ENCODE measurements at places on chromosomes 12 and 14. TPM values are rescaled to one million over a fixed set of nuclear protein-coding genes. Genes with fewer than 3 reads are reported as not detected.

The CTSG gene
- total RNA-seq: 0.32 TPM

The FLVCR2 gene
- 24.6 TPM for total RNA-seq

The HOMEZ gene
- total RNA-seq: 7.5 TPM

The ADAMTS20 gene
- not detected for total RNA-seq

The OR11G2 gene
- total RNA-seq: not detected

The RNASE1 gene
- 2,068 TPM for total RNA-seq

The RHOJ gene
- total RNA-seq: 2.8 TPM

The PRH1 gene
- total RNA-seq: 20.5 TPM

The VRTN gene
- total RNA-seq: not detected

The DNAJC22 gene
- total RNA-seq: 0.83 TPM

The SRGAP1 gene
- 11.1 TPM for total RNA-seq

DNA sequence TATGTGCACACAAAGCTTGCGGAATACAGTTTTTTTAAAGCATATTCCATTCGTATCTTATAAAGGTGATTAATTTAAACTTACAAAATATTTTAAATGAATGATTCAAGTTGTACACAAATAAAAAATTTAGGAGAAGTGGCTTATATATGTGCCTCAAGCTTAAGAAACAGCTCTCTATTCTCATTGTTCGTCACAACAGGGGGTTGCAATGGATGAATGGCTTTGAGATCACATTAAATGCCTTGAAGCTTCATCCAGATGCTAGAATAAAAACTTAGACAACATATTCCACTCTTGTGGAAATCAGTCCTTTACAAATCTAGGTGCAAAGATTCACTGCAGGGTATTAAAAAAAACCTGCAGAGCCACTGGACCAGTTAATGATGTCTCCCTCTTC is 303.9 kb upstream of the LRFN5 start:
- DNase-seq: no peak

GRCh38 chr14:94538070-94538740 is 23.0 kb upstream of the SERPINA4 start:
- no peak for DNase-seq

DNA sequence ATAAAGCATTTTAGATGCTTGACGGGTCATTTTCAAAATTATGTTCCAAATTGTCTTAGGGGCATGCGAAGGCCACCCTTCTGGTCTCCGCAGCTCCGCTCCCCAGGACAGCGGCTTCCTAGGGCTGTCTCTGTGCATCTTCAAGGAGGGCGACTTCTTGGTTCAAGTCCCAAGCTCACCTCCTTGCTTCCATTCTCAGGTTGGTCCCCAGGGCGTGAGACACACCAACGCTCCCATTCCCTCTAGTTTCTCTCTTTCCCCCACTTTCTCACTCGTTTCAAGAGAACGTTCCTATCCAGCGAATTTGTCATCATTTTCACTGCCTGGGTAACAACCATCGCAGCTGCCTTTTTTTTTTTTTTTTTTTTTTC is 109.4 kb upstream of the CCND2 start:
- no peak for DNase-seq

DNA sequence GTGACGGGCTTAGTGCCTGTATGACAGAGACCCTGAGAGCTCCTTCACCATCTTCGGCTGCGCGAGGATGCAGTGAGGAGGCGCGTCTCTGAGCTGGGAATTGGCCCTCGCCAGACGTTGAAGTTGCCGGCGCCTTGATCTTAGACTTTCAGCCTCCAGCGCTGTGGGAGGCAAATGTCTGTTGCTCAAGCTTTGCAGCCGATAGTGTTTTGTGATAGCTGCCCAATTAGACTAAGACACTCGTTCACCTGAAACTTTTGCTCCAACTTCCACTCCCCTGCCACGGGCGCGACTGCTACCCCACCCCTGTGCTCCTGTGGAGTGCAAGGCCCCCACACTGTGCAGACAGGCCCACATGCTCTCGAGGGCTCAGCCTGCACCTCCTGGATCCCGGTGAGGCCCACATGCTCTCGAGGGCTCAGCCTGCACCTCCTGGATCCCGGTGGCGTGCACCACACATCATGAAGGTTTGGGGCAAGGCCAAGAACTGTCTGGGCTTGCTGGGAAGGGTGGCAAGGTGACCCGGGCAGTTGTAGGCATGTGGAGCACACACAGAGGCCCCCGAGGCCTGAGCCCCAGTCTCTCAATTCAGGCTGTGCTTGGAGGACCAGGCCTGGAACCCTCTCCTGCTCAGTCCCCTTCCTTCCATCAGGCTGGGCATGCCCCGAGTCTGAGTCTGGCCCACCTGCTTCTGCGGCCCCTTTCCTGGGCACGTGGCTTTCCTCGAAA is 324.6 kb downstream of the TMEM121 start:
- DNase-seq: no peak

GRCh38 chr12:57519796-57520052 is 590 bp downstream of the DDIT3 start:
- DNase-seq: no peak

DNA sequence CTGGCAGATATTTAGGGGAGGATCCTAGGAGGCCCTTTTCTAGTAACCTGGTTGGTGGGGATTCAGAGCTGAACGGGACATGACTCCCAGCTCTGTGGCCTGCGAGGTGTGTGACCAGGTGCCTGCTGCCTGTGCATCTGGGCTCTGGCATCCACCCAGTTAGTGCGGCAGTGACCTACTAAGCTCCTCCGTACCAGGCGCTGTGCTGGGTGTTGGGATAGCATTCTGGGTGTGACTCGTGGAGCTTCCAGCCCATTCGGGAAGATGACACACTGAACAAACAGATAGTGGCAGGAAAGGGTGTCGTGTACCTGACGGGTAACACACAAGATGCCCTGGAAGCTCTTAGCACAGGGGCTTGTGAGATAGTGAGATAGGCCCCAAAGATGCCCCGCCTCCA is 80.9 kb downstream of the ACACB start:
- DNase-seq: no peak

DNA sequence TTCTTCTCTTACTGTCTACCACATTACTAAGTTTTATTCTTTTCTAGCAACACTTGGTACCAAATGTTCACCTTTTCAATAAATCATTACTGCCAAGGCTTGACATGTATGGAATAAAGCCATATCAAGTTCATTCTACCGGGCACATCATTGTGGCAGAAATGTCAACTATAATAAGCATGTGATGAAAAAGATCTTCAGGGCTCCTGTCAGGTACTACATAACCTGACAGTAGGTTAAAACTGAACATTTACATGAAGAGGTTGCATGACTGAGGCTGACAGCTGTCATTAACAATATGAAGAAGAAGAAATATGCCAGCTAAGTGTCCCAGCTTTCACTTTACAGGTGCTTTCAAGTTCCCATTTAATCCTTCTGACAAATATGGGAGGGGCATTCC is 178.9 kb downstream of the KCNH5 start:
- no peak for DNase-seq

DNA sequence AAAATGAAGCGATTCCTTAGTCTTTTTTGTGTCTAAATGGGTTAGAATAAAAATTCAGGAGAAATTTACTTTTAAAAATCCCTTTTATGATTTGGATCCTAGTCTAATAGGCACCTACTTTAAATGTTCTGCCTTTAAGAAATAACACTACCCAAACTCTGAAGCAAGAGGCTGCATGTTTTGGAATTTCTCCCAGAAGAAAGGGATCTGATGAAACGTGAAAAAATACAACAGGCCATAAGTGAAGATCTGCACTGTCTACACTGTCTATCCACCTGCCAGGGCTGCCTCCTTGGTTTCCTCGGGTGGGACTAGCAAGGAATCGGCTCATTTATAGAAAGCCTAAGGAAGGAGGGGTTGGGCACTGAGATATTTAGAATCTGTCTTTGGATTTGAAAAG is 22.1 kb downstream of the ACVR1B start:
- no peak for DNase-seq

DNA sequence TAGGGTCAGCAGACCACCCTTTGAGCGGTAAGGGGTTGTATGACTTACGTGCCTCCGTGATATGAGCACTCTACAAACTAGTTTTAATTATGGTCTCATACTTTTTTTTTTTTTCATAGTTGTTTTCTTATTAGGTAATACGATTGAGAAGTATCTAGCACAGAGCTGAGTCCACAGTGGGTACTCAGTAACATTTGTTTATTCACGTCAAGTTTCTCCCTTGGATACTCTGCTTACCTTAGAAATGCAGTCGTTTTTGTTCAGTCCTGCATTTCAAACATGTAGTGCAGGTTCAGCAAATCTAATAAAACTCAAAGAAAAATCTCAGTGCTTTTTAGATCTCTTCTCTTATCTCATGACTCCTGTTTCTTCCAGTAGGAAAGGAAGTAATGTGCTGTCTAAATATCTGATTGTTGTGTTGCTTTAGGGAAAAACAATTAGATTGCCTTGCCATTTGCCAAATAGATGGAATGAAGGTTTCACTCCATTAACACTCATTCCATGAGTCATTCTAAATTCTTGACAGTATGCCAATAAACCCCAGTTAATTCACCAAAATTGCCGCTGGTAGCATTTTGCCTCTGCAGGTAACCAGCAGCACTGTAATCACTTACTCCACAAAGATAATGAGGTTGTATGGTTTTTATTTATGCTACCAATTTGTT is 118.9 kb downstream of the PTCSC3 start:
- DNase-seq: no peak

GRCh38 chr14:32211068-32211404 is 8.0 kb upstream of the RNU6-8 start:
- no peak for DNase-seq

- no peak for DNase-seq
Observed at GRCh38 chr12:124883263-124884130, 19.8 kb upstream of the SCARB1 start.

DNA sequence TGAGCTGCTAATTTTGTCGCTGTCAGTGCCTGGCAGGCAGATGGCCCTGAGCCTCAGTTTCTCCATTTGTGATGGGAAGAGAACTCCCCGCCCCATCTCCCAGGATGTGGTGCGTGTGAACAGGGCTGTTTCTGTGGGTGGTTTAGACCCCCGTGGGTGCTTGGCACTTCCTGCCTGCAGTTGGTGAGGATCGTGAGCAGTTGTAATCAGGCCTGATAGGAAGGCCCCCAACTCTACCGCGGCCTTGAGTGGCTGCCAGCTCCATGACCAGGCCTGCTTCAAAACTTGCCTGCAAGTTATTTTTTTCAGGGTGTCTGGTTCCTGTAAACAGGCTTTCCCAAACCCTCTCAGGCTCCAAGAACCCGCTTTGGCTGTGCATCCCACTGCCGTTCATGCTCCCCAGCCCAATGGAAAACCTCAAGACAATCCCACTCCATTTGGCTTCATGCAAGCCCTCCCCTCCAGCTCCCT is 138.4 kb downstream of the ZFP36L1 start:
- DNase-seq: no peak

- no peak for DNase-seq
Observed at GRCh38 chr12:132300789-132301722, 28.3 kb downstream of the GALNT9 start.

GRCh38 chr12:74043343-74043742 is 494.3 kb upstream of the ATXN7L3B start:
- DNase-seq: no peak

GRCh38 chr12:56630180-56630632 is at the start of gene BAZ2A:
BAZ2A (minus strand) TSS chr12:56630326; CDS start chr12:56617530, 12,796 bp downstream.
- peak; percentile 88 for DNase-seq
